Activated CD8-positive, alpha-beta memory T cell treated with anti-CD3 and anti-CD28 coated beads, Interleukin-2, amount 10 ng/mL, durations not matched to agents 7 days and 5 days (primary cell): ENCODE measurements at places on chromosomes 5 and 9. TPM values are rescaled to one million over a fixed set of nuclear protein-coding genes. Genes with fewer than 3 reads are reported as not detected.

LCN9 gene
- not detected for total RNA-seq

SLC34A3 gene
- total RNA-seq, result not detected

SRD5A1 gene
- 11.0 TPM for total RNA-seq

BTNL8 gene
- not detected for total RNA-seq

DNA sequence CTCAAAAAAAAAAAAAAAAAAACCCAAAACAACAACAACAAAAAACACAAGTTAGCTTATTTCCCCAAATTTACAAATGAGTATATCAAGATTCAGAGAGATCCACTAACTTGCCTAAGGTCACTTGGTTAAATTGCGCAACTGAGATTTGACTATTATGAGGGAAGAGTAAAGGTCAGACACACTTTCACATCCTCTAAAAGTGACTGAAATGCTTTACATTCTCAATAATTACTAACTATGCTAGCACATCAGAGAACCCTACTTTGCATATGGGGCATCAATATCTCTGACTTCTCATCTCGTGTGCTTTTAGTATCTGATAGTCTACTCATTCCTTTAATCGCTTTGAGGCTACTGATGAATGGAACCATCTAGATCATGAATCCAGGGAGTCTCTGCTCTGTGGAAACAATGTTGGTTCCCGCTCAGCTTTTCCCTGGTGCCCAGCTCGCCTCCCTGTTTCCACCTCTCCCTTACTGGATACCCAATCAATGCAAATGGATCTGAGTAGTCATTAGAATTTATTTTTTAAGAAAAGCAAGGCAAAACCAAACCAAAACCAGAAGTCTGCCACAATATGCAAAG, 182.1 kb upstream of the TRIM32 start:
- no peaks in the 10 kb centered on the region for H3K4me1 ChIP-seq
- H3K27me3 ChIP-seq, result no peaks in the 10 kb centered on the region
- no peak overlapping the region for H3K4me3 ChIP-seq
- no peak for DNase-seq
- no peaks in the 10 kb centered on the region for H3K36me3 ChIP-seq
- no peak overlapping the region for H3K27ac ChIP-seq

DNA sequence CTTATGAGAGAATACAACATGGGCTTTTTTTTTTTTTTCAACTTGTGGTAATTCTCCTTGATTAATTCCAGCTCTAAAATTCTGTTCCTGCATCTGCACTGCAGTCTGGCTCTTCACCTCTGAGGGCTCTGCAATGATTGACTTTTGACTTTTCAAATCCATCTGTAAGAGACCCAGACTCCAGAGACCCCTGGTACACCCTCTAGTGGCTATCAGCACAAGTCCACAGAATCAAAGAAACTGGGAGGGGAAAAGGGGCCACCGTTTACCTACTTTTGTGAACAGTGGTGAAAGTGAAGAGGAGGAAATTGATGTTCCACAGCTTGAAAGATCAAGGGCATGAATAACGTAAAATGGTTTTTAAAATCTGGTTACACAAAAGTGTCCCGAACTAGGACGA, 151.6 kb downstream of the SLIT3 start:
- H3K27me3 ChIP-seq, result no peaks in the 10 kb centered on the region
- H3K4me1 ChIP-seq, result no peaks in the 10 kb centered on the region

- H3K36me3 ChIP-seq, result peaks cover 85% of the 10 kb centered on the region
- H3K4me3 ChIP-seq, result peak overlapping the region; percentile 81
- no peaks in the 10 kb centered on the region for H3K27me3 ChIP-seq
- H3K4me1 ChIP-seq, result peaks cover 43% of the 10 kb centered on the region
Observed at GRCh38 chr9:86337469-86338108, 16.6 kb downstream of the TUT7 start.

CDH9 gene
- not detected for total RNA-seq

DNA sequence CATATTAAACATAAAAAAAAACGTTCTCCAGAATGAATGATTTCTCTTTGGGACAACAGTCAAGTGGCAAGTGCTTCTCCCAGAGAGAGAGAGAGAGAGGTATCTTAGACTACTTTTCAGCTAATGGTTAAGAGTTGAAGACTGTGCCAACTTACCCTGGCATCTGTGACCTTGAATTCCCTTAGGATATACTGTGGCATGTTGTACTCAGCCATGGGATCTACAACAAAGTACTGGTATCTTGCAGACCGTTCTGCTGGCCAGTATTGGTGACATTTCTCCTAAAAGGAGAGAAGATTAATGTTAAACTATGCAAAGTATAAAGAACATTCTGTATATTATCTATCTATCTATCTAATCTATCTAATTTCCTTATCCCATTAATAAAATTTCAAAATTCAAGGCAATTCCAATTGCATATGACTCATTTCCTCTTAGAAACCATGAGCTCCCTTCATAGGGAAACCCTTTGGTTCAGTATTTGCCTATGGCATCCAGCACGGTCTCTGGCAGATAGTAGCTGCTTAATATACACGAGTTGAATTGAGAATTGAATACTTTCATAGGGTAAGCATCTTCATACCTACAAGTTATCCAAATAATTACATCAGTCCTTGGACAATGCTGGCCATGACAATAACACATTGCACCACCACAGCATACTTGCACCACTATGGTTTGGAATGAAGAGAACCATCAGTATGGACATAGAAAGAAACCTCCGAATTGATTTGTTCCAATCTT, 539.4 kb upstream of the DMAC1 start:
- H3K27ac ChIP-seq, result no peak overlapping the region
- DNase-seq, result no peak
- no peak overlapping the region for H3K4me3 ChIP-seq

GRCh38 chr5:170411100-170411499, 21.9 kb upstream of the KCNMB1 start:
- DNase-seq, result no peak
- H3K27me3 ChIP-seq, result peaks cover 10% of the 10 kb centered on the region
- no peaks in the 10 kb centered on the region for H3K36me3 ChIP-seq
- no peak overlapping the region for H3K27ac ChIP-seq

DNA sequence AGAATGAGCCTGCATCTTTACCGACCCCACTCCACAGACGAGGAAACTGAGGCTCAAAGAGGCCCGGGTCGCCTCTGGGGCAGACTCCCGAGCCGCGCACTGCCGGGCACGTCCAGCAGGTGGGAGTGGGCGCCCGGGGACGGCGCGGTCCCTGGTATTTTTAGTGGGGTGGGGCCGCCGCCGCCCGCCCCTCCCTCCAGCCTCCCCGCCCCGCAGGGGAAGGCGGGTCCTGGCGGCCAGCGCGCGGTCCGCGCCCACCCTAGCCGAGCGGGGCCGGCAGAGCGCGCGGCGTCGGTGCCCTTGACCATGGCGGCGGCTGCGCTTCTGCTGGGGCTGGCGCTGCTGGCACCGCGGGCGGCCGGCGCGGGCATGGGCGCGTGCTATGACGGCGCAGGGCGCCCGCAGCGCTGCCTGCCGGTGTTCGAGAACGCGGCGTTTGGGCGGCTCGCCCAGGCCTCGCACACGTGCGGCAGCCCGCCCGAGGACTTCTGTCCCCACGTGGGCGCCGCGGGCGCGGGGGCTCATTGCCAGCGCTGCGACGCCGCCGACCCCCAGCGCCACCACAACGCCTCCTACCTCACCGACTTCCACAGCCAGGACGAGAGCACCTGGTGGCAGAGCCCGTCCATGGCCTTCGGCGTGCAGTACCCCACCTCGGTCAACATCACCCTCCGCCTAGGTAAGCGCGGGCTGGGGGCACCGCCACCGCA, at the start of gene LAMC3:
TSS of gene LAMC3 (plus strand) at position 266 of the 710 bp plus-strand sequence. CDS start at position 307, 41 bp downstream.
- H3K36me3 ChIP-seq, result no peaks in the 10 kb centered on the region
- H3K27me3 ChIP-seq, result peaks cover 40% of the 10 kb centered on the region
- no peak within 1 kb of the TSS for H3K4me3 ChIP-seq
- no peak for DNase-seq
- no peak within 1 kb of the TSS for H3K27ac ChIP-seq

DMRT2 gene
- total RNA-seq, result not detected

SH3GLB2 gene
- 93.4 TPM for total RNA-seq

TMEM174 gene
- not detected for total RNA-seq

MARCHF11 gene
- total RNA-seq, result not detected

- H3K4me3 ChIP-seq, result no peak overlapping the region
- H3K27me3 ChIP-seq, result no peaks in the 10 kb centered on the region
- H3K4me1 ChIP-seq, result no peaks in the 10 kb centered on the region
Observed at GRCh38 chr5:23064710-23065109, 211.6 kb upstream of the CDH12 start.

DNA sequence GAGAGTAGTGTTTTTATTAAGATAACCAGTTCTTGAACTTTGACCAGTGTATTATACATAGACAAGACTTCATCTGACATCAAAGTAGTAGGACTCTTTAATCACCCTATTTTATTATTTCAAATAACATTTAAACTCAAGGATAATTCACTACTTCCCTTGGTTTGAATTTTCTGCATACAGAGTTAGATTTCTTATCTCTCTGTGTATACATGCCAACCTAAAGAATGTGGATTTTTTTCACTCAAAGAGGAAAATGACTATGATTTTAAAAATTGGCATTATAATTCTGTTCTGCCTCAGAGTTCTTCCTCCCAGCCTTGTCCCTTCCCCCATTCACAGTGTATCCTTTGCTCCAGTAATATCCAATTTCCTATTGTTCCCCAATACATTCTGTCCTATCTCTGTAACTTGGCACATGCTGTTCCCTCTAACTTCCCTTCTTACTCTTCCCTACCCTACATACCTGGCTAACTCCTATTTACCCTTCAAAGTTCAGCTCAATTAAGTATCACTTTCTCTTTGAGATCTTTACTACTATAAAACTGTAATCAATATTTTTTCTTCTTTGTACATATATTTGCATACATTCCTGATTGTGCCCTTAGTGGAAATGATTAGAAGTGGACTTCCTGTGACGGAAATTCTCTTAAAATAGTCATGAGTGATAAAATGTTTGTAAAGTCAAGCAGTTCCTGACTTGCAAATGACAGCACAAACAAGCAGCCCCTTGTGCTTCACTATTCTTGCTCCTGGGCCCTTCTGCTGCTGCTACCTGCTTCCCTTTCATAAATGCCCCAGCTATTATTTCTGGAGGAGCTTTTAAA, 38.1 kb upstream of the DENND4C start:
- H3K4me3 ChIP-seq, result no peak overlapping the region
- H3K4me1 ChIP-seq, result peaks cover 15% of the 10 kb centered on the region
- H3K27me3 ChIP-seq, result no peaks in the 10 kb centered on the region

SLC45A2 gene
- 0.21 TPM for total RNA-seq

ADAMTS19 gene
- total RNA-seq, result not detected
